ENCODE measurements at places on chromosomes 6 and 20. TPM values are rescaled to one million over a fixed set of nuclear protein-coding genes. Genes with fewer than 3 reads are reported as not detected.

ACOT13 gene
- total RNA-seq = 51.1 TPM

PPP1R14C gene
- total RNA-seq = 40.0 TPM

GRCh38 chr6:98848539-98849242 is 14.3 kb downstream of the POU3F2 start:
- DNase-seq = no peak

DNA sequence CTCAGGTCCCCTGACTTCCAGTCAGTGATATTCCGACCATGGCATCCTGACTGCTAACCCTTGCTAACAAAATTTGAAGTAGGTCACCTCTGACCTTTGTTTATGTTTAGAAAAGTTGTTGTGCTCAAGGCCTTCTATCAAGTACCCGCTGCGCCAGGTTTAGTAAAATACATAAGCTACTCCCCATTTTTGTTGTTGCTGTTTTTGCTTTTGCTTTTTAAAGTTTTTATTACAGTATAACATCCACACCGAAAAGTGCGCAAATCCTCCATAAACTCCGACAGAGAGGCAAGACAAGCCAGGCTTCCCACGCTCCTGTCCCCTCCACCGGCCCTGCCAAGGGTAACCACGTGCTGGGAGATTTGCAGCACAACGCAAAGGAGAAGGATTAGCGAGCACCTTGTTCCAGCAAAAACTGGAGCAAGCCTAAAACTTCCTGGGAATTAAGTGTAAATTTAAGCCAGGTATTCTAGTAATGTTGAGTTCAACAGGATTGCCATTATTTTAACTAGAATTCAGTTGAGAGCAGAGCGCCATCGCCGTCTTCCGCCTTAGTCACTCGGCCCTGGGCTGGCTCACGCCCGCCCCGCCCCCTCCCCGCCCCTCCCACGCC is 17.8 kb upstream of the HMGN4 start:
- DNase-seq = peak; percentile 67

GRCh38 chr6:99013145-99013544 is 65.4 kb upstream of the FBXL4 start:
- no peak for DNase-seq

GRCh38 chr6:42821846-42822245 is 40.0 kb downstream of the BICRAL start:
- no peak for DNase-seq

DNA sequence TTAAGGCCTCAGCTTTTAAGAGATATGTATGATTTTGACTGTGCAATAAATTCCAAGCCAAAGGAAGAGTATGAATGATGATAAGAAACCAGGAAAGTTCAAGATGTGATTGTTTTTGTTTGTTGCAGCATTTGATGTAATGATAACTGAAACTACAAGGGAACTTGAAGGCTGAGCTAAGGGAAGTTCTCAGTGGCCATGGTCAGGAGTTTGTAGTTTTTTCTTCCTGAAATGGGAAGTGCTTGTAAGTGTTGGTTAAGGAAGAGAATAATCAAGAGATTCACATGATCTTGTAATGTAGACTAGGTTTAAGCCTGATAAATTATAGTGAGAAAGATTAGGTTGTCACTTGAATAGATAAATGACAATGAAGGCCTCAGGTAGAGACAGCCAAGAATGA is 53.4 kb downstream of the PTCHD4 start:
- DNase-seq = no peak

DNA sequence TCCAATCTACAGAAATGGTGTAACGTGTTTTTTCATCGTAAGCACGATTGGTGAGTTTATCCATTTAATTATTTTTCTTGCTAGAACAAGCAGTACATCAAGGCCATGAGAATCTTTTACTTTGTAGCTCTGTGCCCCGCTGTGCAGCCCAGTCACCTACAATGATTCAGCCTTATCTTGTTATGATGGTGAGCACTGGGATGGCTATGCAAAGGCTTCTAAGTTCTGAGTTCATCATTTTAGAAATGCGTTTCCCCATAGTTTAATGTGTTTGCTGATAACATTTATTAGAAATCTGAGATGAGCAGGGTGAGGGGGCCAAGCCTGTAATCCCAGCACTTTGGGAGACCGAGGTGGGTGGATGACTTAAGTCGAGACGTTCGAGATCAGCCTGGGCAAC is 111.8 kb upstream of the QKI start:
- DNase-seq = no peak

DNA sequence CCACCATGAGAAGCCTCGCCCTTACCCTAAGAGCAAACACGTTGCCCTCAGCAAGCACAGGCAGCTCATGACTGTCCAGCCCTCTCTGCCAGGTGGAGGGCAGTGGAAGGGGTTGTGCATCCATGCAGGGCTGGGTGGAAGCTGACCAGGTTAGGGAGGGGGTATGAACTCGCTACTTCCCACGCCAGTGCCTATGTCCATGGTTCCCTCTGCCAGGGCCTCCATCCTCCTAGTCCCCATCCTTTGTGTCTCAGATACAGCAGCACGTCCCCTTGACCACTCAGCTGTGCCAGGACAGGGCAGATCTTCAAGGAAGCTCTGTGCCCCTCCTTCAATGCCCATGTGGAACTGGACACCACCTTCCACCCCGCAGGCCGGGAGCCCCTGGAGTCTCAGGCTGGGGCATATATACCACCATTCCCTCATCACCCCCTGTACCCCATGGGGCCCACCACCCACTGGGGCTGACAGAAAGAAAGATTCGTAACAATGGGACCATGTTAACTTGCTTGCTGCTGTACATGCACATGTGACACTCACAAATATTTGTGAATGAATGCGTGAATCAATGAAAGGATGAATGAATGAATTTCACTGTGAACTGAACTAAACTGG is 90.7 kb downstream of the ANKRD60 start:
- no peak for DNase-seq

DNA sequence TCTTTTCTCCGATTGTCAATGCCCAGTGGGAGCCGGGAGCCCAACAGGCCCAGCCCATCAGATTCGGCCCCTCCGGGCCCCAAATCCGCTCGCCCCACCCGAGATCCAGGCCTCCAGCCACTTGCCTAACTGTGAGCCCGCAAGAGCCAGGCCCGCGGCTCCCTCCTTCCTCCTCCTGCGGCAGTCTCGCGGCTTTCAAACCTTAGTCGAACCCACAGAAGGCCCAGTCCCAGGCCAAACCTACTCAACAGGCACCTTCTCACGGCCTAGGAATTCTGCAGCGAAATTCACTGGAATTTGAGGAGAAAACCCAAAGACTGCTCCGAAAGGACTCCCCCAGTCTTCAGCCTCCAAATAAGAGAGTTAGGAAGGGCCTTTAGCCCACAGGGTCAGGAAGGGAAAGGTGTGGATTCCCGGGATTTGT is 2.8 kb upstream of the TFAP2A start:
- DNase-seq = no peak

DNA sequence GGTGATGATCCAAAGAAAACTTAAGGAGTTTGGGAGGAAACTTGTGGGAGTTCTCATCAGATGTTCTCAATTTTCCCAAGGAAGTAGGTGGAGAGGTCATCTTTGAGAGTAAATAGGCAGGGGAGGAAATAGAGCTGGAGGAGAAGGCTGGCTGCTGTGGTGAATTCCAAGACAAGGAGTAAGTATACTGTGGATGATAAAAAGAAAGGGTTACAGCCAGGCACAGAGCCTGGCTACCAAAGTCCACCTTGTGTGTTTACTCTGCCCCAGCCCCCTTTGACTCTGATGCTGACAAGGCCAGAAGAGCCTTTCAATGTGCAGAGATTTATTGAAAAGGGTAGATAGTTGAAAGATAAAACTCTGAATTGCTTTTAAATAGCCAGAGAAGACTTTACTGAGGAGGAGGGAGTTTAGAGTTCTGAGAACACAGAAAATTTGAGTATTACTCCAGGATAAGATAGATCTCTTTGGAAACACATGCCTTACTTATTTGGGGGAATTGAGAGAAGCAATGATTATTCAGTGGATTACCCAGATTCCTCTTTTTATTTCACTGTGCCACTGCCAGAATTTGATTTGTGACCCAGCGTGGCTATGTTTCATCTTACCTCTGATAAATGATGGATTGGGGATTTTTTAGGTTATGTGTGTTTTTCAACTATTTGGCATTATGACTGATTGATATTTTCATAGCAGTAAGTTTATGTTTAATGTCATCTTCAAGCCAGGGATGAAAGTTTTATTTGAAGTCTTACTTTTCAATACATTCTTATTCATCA is 182.6 kb upstream of the JAG1 start:
- DNase-seq = peak; percentile 42

GRCh38 chr6:127990074-127990473 is 89.2 kb upstream of the THEMIS start:
- no peak for DNase-seq

All from left colon (tissue), 2 donors.